ENCODE measurements at places on chromosomes 11 and 22.

GRCh38 chr22:27032091-27032761, 374.8 kb downstream of the MIAT start:
- no peaks in the 10 kb centered on the region for H3K27me3 ChIP-seq
- no peak overlapping the region for H3K4me3 ChIP-seq
- peaks cover 1% of the 10 kb centered on the region for H3K4me1 ChIP-seq
- H3K27ac ChIP-seq, result peak overlapping the region; percentile 46
- DNase-seq, result peak; percentile 83
- no peaks in the 10 kb centered on the region for H3K36me3 ChIP-seq

DNA sequence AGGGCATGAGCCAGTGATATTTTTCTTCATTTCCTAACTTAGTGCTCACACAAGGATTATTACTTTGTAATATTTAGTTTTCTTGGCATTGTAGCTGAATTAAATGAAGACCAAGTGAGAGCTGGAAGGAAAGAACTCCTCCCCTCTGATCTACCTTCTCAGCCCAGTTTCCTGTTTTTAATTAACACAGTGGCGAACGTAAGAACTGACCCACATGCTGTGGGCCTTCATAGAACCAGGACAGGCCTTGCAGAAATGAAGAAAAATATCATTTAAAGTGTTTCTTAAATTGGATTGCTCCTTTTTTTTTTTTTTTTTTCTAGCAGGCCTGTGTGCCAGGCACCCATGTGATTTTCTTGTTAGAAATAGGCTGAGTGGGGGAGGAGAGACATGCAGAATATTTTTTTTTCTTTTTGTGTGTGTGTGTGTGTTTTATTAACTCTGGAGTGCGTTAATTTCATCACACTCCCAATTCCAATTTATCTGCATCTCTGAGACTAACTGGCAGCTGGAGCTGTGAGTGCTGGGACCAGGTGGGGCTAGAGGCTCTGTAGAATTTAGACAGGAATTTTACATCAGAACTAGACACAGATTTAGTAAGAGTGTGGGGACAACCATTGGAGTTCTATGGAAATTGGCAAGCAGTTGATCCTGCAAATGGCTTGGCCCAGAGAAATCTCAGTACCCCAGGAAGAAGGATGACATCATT, 320.5 kb downstream of the DDX10 start:
- no peak overlapping the region for H3K27ac ChIP-seq
- H3K27me3 ChIP-seq, result no peaks in the 10 kb centered on the region
- peaks cover 6% of the 10 kb centered on the region for H3K4me1 ChIP-seq
- H3K4me3 ChIP-seq, result no peak overlapping the region
- H3K36me3 ChIP-seq, result no peaks in the 10 kb centered on the region

DNA sequence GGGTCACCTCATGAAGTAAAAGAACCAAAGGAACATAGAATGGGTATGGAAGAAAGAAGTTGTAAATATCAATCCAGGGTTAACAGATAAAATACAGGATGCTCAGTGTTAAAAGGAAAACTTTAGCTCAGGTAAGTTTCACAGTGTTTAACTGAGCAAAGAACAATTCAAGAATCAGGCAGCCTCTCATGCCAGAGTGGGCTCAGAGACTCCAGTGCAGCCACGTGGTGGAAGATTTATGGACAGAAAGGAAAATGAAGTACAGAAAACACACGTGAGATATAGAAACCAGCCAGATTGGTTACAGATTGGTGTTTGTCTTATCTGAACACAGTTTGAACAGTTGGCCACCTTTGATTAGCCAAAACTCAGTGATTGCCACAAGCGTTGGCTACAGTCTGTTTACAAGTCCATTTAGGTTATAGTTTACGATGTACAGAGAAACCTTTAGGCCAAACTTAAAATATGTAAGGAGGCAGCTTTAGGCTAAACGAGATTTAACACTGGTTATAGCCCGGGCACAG, 9.1 kb downstream of the AP5B1 start:
- H3K27me3 ChIP-seq, result no peaks in the 10 kb centered on the region
- no peak overlapping the region for H3K4me3 ChIP-seq
- H3K27ac ChIP-seq, result no peak overlapping the region
- no peak for DNase-seq
- no peaks in the 10 kb centered on the region for H3K4me1 ChIP-seq
- no peaks in the 10 kb centered on the region for H3K36me3 ChIP-seq

DNA sequence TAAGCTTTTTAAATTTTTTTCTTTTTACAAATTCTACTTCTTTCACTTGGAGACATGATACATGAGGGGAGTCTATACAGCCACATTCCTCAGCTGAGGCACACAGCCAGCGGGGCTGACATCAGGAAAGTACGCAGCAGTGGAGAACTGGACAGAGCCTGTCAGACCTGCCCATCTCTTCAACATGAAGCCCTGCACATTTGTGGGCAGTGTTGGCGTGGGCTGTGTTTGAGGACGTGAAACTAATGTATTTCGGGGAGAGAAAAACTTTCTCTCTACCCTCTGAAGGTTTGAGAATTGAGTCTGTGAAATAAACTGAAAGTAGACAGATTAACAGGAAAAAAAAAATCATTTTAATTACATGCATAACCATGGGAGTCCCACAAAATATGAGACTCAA, 84.8 kb upstream of the HTATIP2 start:
- no peak for DNase-seq
- no peaks in the 10 kb centered on the region for H3K36me3 ChIP-seq
- no peaks in the 10 kb centered on the region for H3K27me3 ChIP-seq

DNA sequence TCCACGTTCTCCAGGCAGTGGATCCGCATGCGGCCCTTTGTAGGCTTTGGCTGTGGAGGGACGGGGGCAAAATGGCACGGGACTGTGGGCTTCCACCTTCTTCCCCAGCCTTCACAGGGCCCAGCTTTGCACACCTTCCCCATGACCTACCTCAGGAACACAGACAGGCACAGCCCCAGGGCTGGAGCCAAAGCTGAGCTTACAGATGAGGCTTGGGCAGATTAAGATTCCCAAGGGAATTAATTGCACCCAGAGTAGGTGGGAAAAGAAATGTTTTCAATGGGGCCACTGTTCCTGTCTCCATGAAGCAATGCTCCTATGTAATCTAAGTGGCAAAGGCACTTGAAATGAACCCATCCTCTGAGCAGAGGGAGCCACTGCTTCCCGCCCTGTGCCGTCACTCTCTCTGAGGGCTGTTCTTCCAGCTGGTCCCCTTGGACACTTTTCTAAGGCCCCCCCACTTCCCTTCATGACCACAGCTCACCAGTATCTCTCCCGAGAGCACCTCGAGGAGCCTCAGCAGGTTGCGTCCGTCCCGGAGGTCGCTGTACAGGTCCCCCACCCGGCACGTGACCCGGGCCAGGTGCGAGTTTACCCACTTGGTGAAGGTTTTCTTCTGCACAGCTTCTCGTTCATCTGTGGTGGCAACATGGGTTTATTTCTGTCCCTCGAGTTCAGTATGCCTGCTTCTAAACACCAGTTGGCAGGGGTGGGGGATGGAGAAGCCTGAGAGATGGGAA, 13.5 kb downstream of the SPTBN2 start:
- no peak overlapping the region for H3K4me3 ChIP-seq
- H3K36me3 ChIP-seq, result no peaks in the 10 kb centered on the region
- no peaks in the 10 kb centered on the region for H3K27me3 ChIP-seq
- H3K27ac ChIP-seq, result no peak overlapping the region
- no peaks in the 10 kb centered on the region for H3K4me1 ChIP-seq

- no peak overlapping the region for H3K4me3 ChIP-seq
- no peaks in the 10 kb centered on the region for H3K4me1 ChIP-seq
- no peak overlapping the region for H3K27ac ChIP-seq
- no peaks in the 10 kb centered on the region for H3K36me3 ChIP-seq
- DNase-seq, result no peak
These were observed 266.3 kb downstream of the DDX10 start for GRCh38 chr11:108931168-108931567.

DNA sequence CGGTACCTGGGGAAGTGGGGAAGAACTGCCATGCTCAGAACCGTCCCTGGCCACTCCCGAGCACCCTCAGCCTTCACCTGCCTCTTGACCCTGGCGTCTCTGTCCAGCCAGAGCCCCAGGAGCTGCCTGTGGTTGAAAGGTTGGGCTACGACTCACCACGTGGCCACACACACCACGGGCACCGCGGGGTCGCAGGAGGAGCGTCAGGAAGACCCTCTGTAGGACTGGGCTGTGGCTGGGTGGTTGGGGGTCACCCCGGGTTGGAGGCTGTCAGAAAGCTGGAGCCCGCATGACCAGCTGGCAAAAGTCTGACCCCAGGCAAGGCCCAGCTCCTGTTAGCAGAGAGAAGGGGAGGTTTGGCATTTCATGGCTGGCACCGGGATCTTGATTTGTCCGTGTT, 11.5 kb downstream of the KRTAP5-5 start:
- no peaks in the 10 kb centered on the region for H3K36me3 ChIP-seq
- H3K4me1 ChIP-seq, result no peaks in the 10 kb centered on the region
- DNase-seq, result peak; percentile 76
- no peak overlapping the region for H3K27ac ChIP-seq
- H3K4me3 ChIP-seq, result no peak overlapping the region
- no peaks in the 10 kb centered on the region for H3K27me3 ChIP-seq

- peaks cover 34% of the 10 kb centered on the region for H3K36me3 ChIP-seq
- peak overlapping the region; percentile 87 for H3K27ac ChIP-seq
- no peaks in the 10 kb centered on the region for H3K27me3 ChIP-seq
- no peaks in the 10 kb centered on the region for H3K4me1 ChIP-seq
- DNase-seq, result no peak
These were observed 32.2 kb upstream of the LYVE1 start for GRCh38 chr11:10600570-10601248.

- H3K27me3 ChIP-seq, result no peaks in the 10 kb centered on the region
- H3K36me3 ChIP-seq, result no peaks in the 10 kb centered on the region
- H3K27ac ChIP-seq, result no peak overlapping the region
- no peak for DNase-seq
These were observed 16.6 kb upstream of the SPTBN2 start for GRCh38 chr11:66745356-66746235.

GRCh38 chr11:79432138-79432537, 8.7 kb downstream of the TENM4 start:
- no peak for DNase-seq
- no peaks in the 10 kb centered on the region for H3K36me3 ChIP-seq
- H3K4me3 ChIP-seq, result no peak overlapping the region
- H3K27ac ChIP-seq, result no peak overlapping the region
- H3K4me1 ChIP-seq, result no peaks in the 10 kb centered on the region

- DNase-seq, result no peak
- no peaks in the 10 kb centered on the region for H3K27me3 ChIP-seq
- no peaks in the 10 kb centered on the region for H3K4me1 ChIP-seq
- no peaks in the 10 kb centered on the region for H3K36me3 ChIP-seq
- H3K27ac ChIP-seq, result no peak overlapping the region
These were observed 3.8 kb upstream of the CYB5R2 start for GRCh38 chr11:7677071-7677470.

DNA sequence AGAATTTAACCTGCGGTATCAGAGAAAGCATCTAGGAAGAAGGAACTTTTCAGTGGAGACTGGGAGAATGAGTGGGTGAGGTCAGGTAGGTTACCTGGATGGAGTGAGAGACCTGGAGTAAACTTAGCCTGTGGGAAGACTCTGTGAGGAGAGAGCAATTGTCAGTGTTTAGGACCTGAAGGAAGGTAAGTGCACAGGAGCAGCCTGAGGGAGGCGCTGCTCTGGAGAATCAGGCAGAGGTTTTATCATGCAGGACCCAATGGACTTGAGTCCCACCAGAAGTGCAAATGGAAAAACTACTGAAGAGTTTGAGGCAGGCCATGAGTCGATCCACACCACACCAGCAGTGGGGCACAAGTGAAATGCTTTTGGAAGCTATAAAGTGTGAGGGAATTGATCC, 10.6 kb upstream of the IFTAP start:
- H3K36me3 ChIP-seq, result no peaks in the 10 kb centered on the region
- H3K27ac ChIP-seq, result no peak overlapping the region
- H3K4me1 ChIP-seq, result no peaks in the 10 kb centered on the region
- DNase-seq, result no peak
- no peaks in the 10 kb centered on the region for H3K27me3 ChIP-seq

Measured in aorta (tissue), 5 donors.